ENCODE measurements at places on chromosomes 6 and 20.

- DNase-seq: no peak
Measured at GRCh38 chr20:37672143-37672542, 21.7 kb upstream of the CTNNBL1 start.

DNA sequence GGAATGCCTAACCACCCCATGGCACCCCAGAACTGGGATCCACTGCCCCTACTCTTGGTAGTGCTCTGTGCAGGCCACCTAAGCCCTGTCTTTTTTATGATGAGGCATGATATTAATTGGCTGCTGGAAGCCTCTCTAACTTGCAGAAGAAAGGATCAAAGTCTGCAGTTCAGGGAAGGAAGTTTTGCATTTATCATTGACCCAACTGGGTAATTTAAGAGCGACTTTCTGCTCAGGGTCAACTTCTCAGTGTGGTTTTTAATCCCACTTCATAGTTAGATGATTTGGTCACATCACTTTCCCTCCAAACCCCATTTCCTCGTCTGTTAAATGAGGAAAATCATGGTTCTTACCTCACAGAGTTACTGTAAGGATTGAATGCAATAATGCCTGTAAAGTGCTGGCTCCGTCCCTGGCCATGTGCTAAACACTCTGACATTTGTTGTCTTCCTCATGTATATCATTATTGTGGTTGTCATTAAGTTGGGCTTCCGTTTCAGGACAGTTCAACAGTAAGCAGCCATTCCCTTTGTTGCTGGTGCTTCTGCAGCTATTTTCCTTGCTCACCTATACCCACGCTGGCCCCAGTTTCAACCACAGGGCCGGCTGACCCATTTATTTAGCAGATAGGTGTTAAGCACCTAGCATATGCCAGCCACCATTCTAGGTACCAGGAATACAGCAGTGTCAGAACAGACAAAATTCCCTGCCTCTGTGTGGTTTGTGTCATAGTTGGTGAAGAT lies 14.2 kb downstream of the E2F3 start:
- DNase-seq: no peak

- no peak for DNase-seq
Measured at GRCh38 chr20:1331101-1331500, 2.2 kb upstream of the SDCBP2 start.

DNA sequence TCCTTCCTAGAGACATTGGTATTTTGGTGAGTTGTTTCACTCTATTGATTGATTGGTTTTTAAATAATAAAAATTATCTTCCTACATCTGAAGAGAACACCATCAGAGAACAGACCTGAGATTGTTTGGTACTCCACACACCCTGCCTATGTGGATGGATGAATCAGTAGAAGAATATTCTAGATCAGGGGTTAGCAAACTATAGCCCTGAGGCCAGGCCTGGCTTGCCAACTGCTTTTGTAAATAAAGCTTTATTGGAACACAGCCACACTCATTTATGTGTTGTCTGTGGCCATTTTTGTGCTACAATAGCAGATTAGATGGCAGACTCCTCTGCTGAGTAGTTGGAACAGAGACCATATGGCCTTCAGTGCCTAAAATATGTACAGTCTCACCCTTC lies 139.6 kb upstream of the INSM1 start:
- DNase-seq: no peak

DNA sequence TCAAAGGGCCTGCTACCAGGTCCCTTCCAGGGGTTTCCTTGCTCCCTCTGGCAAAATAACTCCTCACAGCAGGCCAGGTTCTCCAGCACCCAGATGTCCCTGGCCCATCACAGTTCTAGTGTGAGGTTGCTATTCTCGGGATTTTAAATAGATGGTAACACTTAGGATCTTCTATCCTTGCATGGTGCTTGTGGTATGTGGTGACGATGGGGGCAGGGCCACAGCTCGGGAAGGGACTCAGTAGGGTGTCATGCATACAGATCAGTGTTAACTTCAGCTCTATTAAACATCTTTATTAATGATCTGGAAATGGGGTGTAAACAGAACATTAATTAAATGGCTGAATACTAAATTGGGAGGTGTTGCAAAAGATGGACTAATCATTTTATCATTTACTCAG lies 323.8 kb downstream of the QKI start:
- DNase-seq: no peak

GRCh38 chr6:40232698-40233097 lies 298.4 kb upstream of the MOCS1 start:
- no peak for DNase-seq

GRCh38 chr6:125526007-125526720 lies 223.3 kb upstream of the HEY2 start:
- no peak for DNase-seq

- no peak for DNase-seq
Measured at GRCh38 chr6:82568290-82568993, 204.8 kb downstream of the TPBG start.

DNA sequence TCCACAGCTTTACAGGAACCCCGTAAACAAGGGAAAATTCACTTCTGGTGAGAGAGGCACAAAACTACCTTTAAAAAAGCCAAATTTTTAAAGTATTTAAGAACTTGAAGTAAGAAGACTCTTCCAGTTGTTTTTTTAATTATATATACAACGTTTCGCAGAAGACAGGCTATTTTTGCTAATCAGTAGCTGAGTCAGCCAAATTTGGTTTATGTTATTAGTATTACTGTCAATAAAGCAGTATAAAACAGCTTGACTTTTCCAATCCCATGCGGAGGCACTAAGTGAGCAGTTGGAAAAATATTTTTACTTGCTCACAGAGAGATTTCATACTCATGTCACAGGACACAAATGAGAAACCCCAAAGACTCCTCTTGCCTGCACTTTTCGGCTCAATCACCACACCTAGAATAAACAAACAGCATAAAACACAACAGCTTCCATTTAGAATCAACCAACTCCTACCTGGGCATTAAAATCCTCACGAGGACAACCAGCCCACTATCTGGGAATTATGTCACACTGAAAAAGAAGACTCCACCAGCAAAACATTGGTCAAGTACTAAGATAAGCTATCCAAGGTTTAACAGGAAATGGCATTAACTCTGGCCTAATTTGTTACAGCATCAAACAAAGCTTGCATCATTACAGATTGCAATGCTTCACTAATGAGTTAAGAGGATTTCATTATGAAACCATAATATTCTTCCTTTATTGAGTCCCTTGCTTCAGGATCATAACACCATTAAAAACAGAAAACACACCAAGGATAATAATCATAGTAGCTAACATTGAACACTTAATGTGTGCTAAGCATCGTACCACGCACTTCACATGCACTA lies 26.3 kb downstream of the ELOVL5 start:
- no peak for DNase-seq

- no peak for DNase-seq
Measured at GRCh38 chr20:20212675-20213096, 155.2 kb upstream of the INSM1 start.

DNA sequence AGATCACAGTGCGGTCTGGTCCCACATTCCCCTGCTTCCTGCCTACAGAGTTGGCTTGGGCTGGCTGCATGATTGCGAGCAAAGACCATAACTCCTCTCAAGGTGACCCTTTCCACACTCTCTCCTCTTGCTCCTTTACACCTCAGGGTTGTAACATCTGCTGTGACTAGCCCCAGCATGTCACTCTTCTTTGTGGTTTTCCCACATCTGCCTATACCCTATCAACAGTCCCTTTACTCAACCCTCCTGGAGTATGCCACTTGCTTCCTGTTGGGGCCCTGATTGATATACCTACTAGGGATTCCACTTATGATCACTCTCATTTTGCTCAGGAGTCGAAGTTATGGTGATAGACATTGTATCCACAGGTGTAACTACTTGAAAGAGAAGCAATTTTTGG lies 58.9 kb upstream of the SGK1 start:
- DNase-seq: no peak

GRCh38 chr6:108677894-108678293 lies 117.2 kb downstream of the FOXO3 start:
- no peak for DNase-seq

DNA sequence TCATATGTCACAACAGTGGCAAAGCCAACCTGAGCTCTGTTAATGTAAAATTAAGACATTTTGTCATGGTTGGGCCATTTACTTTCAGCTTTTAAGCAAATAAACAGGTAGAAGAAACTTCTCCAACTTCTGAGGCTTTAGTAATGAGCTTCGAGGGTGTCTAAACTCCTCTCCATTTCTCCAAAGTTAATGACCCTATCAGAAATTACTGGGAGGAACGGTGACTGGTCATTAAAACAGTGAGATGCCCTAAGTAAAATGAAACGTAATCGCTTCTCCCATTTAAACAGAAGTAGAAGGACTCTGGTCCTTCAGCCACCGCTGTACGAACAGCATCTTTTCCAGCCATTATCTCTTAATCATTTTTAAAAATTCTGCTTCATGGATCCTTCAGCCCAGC lies 986.9 kb upstream of the MANEA start:
- no peak for DNase-seq

GRCh38 chr6:16358531-16359138 lies 120.2 kb downstream of the GMPR start:
- no peak for DNase-seq

GRCh38 chr6:3610921-3611320 lies 140.6 kb downstream of the PXDC1 start:
- DNase-seq: no peak

DNA sequence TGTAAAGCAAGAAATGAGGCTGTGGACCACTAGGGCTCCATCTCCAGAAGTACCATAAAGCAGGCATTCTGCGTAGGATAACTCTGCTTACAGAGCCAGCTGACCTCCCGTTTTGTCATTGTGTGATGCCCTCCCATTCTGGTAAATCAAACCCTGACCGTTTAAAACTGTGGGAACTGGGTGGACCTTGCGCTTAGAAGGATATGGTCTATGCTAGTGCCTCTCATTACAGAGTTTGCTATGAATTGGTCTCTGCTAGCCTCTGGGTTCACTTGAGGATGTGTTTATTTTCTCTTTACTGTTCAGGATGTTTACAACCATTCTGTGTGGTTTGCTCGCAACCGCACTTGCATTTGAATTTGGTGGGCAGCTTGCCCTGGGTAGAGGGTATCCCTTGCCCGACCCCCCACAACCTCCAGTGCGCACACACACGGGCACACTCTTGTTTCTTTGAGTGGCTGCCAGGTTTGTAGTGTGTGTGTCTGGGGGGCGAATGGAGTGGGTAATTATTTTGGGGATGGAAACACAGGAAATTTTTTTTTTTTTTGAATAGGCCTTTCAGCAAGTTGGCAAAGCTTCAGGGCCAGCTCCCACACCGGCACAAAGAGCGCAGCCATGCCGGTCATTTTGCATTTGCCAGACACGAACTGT lies 198.3 kb downstream of the JARID2 start:
- no peak for DNase-seq

DNA sequence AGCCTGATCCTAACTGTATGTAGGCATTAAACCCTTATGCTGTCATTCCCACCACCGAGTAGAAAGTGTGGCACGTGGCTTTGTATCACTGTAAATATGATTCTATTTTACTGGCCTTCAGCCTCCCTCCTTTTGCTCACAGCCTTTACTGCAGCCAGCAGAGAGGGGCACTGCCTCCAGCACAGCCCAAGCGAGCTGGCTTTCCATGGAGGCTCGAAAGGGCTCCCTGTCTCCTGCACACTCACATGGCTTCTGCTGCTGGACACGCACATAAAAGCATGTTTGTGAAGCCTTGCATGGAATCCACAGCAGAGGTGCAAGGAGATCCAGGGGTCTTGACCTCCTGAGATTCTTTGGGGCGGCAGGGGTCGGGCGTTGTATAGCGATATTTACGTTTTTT lies 51.3 kb downstream of the RNASET2 start:
- DNase-seq: no peak

DNA sequence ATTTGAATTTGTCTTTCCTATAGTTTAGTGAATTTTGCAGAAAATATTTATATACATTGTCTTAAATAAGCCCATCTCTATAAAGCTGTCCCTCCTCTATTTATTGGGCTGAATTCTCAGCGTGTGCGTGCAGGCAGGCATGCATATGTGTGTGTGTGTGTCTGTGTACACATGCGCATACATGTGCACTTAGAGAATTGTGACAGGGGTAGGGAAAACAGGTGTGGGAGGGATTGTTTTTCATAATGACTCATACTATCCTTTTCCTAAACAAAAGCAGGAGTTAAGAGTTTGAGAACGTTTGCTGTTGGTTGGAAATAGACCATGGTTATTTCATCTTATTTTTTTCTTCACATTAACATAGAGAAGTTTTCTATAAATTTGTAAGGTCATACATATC lies 43.4 kb upstream of the FABP7 start:
- no peak for DNase-seq

DNA sequence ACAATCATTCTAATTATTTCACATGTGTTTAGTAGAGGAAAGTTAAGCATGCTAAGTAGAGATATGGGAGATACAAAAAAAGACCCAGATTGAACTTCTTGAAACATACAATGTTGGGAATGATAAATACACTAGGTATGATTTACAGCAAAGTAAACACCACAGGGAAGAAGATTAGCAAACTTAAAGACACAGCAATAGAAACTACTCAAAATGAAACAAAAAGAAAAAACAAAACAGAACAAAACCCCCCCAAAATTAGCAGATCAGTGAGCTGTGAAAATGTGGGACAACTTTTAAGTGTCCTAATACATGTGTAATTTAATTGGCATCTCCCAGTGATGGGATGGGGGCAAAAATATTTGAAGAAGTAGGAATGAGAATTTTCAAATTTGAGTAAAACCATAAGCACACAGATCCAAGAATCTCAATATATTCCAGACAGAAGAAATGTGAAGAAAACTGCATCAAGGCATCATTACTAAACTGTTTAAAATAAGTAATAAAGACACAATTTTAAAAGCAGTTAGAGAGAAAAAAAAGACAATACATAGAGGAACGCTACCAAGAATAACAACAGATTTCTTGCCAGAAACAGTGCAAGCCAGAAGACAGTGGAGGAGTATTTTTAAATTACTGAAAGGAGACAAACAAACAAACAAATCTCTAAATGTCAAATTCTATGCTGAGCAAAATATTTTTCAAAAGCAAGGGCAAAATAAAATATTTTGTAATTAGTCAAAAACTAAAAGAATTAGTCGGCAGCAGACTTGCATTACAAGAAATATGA lies 473.7 kb downstream of the QKI start:
- DNase-seq: no peak

DNA sequence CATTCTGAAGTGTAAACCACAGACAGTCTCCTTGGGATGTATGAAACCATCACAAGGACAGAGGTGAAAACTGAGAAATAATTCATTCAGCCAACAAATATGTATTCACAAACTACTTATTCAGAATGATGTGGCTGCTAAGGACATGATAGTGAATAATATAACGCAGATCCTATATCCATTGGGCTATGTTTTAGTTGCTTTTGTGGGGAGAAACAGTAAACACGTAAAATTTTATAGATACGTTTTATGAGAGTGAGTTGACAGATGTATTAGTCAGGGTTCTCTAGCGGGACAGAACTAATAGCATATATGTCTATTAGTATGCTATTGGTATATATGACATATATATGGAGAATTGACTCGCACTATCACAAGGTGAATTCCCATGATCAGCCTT lies 402.5 kb downstream of the RFPL4B start:
- no peak for DNase-seq

GRCh38 chr20:58021481-58021880 lies 207.0 kb downstream of the ANKRD60 start:
- peak; percentile 47 for DNase-seq
